RCC 7860 (cell line): ENCODE measurements at places on chromosomes 16 and 17.

DNA sequence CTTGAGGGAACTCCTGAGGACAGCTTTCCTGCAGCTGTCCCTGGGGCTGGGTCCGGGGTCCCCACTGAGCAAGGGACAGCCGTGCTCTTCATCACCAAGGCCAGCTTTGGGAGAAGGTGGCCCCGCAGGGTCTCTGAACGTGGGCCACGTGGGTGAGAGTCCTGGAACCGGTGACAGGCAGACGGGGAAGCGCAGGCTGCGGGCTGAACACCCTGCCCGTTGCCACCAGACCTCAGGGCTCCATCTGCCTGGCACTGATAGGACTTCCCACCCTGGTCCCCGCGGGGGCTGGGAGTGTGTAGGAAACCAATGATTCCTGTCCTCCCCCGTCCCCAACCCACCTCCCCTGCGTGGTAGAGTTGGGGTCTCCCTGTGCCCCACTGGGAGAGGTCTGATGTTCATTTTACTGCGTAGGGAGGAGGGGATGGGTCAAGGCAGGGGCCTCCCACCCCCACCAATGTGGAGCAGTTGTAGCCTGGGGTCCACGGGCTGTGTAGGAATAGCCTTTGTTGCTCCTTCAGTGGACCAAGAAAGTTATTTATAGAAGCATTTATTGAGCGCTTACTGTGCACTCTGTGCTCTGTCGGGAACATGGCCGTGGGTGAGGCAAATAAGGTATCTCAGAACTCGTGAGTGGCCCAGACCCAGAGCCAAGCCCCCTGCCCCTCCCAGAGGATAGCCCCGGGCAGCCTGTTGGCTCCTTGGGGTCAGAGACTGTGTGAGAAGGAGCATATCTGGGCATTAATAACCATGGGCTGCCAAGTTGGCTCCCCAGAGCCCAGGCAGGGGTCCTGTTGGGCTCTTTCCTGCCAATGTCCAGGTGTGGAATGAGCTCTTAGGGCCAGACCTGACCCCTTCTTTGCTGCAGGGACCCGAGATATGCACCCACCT is 1.3 kb downstream of the ADGRG1 start:
- DNase-seq: no peak

DNA sequence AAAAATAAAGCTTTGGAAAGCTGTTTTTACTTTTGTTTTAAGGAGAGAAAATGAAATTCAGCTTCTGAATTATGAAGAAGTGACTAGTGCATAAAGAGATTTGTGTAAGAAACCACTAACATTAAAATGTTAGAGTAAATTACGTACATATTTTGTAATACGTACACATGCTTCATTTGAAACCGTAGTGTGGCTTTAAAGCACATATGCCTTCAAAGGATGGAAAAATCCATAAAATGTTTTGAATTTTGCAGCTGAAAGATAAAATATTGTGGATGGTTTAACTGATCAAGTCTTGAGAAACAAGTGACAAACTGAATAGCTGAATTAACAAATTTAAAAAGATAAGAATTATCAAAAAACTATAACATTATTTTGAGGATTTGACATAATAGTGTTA is 35.4 kb downstream of the COX10 start:
- DNase-seq: no peak

DNA sequence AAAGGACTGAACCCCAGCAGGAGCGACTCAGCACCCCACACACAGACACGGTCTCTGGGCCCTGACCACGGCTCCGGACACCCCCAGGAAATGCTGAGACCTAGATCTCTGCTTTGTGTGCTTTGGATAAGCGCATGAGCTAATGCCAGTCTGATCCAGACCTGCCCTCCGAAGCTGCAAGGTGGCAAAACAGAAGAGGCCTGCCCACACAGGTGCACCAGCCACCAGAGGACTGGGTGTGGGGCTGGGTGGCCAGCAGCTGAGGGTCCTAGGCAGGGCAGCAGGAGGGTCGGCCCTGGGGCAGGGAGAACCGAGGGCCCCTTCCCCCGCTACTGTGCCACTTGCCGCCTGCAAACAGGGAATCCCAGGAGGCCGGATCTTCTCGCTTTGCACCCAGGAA is 30.7 kb upstream of the EIF1 start:
- no peak for DNase-seq

- DNase-seq: no peak
Observed at GRCh38 chr17:56169621-56170020, 16.3 kb downstream of the ANKFN1 start.

GRCh38 chr17:73800893-73801292 is 156.6 kb upstream of the SDK2 start:
- DNase-seq: no peak

DNA sequence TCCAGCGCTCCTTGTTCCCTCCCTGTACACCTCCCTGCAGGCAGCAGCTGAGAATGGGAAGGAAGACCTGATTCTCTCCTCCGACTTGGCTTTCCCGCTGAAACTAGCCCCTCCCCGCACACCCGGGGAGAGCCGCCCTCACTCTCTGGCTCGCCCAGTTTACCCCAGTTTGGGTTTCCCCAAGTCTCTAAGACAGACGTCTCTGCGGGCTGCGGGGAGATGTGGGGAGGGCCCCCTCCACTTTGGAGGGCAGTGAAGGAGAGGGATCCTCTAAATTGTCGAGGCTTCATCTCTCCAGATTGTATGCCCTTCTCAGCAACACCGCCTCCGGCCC is 797 bp downstream of the GRB7 start:
- DNase-seq: no peak

- DNase-seq: no peak
Observed at GRCh38 chr16:50547340-50548124, 664 bp upstream of the NKD1 start.

GRCh38 chr17:2980904-2981246 is 82.5 kb downstream of the OR1D5 start:
- DNase-seq: no peak

DNA sequence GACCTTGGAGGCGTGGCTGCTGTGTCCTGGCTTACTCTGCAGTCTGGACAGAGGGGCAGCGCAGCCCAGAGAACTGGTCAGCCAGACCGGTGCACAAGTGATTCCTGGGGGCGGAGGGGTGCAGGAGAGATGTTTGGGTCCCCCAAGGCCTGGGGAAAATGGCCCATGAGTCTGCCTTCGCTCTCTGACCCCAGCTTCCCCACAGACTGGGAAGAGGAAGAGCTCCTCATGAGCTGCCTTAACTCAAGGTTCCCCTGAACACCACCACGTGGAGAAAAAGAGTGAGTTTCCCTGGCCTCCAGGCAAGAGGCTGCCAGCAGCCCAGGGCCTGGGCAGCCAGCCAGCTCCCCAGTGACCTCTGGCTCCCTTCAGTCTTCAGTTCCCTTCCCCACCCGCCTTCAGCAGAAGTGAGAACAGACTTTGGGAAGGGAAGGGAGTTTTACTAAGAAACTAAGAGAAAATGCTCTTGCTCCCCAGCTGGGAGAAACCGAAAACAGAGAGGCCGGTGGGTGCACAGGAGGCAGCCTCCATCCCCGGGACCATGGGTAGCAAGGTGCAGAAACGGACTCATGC is 2.0 kb upstream of the C17orf99 start:
- peak; percentile 44 for DNase-seq

DNA sequence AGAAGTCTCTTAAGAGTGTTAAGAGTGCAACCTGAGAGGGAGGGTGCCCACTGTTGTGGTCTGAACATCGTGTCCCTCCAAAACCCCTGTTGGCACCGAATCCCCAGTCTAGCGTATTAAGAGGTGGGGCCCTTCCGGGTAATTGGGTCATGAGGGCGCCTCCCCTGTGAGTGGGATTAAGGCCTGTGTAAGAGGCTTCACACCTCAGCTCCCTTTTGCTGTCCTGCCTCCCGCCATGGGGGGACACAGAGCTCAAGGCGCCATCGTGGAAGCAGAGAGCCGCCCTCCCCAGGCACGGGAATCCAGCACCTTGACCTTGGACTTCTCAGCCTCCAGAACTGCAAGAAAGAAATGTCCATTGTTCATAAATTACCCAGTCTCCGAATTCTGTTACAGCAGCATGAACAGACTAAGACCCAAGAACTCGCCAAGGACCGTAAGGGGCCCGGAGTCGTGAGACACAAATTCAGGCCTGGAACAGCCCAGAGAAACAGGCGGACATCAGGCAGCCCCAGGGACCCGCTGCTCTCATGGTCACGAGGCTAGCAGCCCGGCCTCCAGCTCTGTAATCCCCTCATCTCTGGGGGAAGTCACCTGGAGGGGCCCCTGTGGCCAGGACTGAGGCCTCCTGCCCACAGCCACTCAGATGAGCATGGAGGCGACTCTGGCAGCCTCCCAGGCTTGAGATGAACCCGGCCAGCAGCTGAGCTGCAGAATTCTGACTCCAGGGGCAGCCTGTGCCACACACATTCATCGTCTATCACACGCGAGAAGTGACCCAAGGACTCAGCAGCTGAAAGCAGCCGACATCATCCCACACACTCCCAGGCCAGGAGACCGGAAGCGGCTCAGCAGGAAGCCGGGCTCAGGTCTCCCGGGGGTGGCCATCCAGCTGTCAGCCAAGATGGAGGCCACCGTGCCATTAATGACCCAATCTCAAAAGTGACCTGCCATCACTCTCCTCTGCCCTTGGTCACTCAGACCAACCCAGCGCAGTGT is 12.8 kb upstream of the CHMP6 start:
- DNase-seq: no peak

GRCh38 chr17:40345994-40346764 is 18.4 kb downstream of the GJD3 start:
- DNase-seq: no peak

DNA sequence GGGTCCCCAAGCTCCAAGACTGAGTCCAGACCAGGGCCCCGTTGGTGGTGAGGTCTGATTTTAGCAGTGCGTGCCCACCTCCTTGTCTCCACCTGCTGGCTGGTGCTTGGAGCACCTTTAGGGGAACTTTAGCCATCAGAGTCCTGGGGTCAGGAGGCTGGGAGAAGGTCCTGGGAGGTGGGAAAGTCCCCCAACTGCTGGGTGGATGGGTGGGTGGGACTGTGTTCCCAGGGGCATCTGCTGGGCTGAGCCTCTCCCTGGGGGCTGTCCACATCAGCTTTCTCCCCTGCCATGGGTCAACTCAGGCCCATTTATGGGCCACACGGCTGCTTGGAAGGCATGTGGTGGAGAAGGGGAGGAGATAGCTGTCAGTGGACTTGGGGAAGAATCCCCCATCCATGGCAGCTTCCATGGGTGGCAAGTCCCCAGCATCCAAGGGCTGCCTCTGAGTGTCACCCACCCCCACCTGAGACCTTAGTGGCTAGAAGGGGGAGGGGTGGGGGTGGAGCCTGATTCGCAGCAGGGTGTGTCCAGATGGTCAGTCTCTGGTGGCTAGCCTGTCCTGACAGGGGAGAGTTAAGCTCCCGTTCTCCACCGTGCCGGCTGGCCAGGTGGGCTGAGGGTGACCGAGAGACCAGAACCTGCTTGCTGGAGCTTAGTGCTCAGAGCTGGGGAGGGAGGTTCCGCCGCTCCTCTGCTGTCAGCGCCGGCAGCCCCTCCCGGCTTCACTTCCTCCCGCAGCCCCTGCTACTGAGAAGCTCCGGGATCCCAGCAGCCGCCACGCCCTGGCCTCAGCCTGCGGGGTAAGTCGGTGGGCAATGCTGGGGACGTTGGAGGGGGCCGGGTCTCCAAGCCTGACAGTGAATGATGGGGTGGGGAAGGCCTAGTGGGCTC is at the start of gene TRPV2:
TRPV2 (plus strand) TSS at position 541 of the 894 bp plus-strand sequence. CDS start 2,098 bp downstream, outside the sequence.
- no peak for DNase-seq

DNA sequence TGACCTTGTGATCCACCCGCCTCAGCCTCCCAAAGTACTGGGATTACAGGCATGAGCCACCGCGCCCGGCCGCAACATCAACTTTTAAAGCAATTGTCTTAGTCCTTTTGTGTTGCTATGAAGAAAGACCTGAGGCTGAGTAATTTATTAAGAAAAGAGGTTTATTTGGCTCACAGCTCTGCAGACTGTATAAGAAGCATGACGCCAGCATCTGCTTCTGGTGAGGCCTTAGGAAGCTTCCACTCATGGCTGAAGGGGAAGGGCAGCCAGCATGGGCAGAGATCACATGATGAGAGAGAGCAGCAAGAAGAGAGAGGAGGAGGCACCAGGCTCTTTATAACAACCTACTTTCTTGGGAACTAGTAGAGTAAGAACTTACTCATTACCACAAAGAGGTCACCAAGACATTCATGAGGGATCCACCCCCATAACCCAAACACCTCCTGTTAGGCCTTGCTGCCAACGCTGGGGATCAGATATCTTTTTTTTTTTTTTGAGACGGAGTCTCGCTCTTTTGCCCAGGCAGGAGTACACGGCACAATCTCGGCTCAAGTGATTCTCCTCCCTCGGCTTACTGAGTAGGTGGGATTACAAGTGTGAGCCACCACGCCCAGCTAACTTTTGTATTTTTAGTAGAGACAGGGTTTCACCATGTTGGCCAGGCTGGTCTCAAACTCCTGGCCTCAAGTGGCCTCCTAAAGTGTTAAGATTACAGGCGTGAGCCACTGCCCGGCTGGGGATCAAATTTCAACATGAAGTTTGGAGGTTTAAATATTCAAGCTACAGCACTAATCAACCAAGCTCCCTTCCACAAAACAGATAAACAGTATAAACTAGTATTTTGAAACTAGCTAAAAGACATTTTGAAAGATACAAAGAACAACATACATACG is 21.4 kb upstream of the GPT2 start:
- DNase-seq: peak; percentile 10

DNA sequence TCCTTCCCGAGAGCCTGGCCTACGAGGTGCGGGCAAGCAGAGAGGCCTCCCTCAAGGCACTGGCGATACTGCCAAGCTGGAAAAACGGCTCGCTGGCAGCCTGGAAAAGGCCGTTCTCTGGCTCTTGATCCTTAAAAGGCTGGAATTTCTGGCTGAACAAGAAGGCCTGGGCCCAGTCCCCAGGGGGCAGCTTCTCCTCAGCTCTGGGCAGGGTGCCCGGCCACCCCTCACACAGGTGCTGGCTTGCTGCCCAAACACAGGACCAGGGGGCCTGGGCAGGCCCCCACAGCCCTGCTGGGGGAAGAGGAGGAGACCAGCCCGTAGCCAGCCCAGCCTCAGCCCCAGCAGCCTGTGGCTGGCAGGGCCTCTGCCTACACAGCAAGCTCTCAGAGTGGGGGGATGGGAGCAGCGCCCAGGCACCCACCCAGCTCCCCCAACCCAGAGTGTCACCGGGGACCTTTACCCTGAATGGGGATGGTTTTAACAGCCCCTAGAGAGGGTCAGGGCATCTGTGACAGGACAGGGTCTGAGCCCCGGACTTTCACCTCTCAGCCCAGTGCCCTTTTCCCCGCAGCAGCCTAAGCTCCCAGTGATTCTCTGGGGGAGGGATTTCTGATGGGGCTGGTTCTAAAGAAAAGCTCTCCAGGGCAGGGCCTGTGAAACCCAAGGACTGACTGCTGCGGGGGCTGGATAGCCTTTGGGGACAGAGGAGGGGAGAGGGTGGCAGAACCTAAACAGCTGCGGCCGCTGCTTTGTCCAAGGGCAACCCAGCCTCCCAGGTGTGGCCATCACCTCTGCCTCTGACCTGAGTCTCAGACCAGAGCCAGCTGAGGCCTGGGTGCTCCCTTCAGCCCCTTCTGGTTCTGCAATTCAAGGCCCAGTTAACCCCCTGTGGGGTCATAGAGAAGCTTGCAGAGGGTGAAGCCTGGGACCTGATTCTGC is 38.6 kb upstream of the TOB1 start:
- DNase-seq: no peak

GRCh38 chr17:27157297-27157696 is 136.6 kb upstream of the WSB1 start:
- DNase-seq: no peak

- no peak for DNase-seq
Observed at GRCh38 chr17:62898239-62898864, 67.7 kb upstream of the TANC2 start.
